ENCODE measurements at places on chromosomes 3 and 15.

DNA sequence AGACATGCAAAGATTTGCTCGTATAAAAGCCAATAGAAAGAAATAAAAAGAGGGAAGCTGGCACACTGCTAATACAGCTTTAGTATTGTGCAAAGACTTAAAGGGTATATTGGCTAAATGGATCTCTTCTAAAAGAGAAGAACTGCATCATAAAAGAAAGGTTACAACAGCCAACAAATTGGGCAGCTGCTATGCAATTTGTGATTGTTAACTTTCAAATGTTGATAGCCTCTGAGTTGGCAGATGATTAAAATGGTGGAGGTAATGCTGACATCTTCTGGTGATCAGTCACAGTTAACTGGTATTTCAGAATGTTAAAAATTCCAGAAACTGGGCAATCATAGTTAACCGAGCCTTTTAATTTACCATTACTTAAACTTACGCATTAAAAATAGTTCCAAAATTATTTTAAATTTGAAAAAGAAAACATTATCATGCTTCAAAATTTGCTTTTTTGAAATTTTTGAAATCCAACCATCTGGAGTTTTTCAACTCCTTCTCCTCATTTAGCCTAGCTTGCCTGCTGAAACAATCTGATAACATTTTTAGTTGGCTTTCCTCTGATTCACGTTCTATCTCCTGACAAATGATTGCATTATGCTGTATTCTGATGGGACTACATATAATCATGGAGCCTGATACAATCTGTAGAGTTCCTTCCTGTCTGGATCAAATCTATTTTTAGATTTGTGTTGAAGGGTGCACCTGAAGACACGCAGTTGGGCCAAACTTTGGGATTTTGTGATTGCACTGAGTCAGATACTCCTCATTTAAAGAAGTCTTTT is 144.0 kb upstream of the PDZRN3 start:
- no peak for DNase-seq

- no peak for DNase-seq
Measured at GRCh38 chr3:4655145-4656045, 162.2 kb downstream of the ITPR1 start.

DNA sequence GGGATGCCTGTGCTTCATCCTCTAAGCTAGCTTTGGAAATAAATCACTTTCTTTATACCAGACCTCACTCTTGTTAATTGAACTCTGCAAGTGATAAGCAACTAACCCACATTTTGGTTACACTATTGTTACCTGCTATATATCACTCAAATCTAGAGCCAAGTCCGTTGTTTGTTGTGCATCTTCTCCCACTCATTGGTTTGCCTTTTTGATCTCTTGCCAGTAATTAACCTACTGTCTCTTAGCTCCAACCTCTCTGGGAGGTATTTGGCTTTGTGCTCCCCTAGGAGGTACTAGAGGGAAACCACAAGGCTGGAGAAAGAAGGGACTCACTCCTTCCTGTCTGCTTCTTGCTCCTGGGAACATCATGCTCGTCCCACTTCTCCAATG is 12.8 kb upstream of the CRBN start:
- DNase-seq: no peak

- no peak for DNase-seq
Measured at GRCh38 chr3:179606534-179607085, 2.0 kb downstream of the NDUFB5 start.

- DNase-seq: no peak
Measured at GRCh38 chr3:101478980-101479379, 34.0 kb downstream of the SENP7 start.

- DNase-seq: no peak
Measured at GRCh38 chr3:24367664-24368264, 126.9 kb downstream of the THRB start.
